Esophagus squamous epithelium (tissue), 5 donors: ENCODE measurements at places on chromosomes 1 and 21.

DNA sequence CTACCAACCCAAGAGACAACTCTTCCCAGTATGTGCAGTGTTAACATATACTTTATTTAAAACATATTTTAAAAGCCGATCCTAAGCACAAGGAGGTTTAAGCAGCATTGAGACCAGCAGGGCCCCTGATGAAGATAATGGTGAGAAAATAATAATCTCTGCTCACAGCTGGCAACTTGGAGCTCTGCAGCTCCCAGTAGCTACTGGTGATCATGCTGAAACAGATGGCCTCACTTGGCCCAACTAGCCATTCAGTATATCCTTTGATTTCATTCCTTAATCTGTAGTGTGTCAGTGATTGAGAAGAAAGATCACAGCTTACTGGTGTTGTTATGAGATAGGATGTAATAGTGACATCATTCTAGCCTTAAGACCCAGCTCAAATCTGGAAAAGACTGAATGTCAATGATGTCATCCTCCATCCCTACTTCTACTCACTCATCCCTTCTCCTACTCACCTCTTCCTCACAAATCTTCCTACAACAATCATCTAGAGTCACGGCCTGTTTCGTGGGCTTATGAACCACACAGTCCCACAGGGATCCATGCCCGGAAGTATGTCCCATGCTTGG, 817.9 kb downstream of the PLA2G4A start:
- DNase-seq: no peak

- no peak for DNase-seq
These were observed 20.2 kb upstream of the RGS1 start for GRCh38 chr1:192555399-192555798.

- DNase-seq: no peak
These were observed 853.8 kb downstream of the USP25 start for GRCh38 chr21:16583556-16583955.

GRCh38 chr1:153951801-153952200, 5.3 kb upstream of the DENND4B start:
- no peak for DNase-seq

DNA sequence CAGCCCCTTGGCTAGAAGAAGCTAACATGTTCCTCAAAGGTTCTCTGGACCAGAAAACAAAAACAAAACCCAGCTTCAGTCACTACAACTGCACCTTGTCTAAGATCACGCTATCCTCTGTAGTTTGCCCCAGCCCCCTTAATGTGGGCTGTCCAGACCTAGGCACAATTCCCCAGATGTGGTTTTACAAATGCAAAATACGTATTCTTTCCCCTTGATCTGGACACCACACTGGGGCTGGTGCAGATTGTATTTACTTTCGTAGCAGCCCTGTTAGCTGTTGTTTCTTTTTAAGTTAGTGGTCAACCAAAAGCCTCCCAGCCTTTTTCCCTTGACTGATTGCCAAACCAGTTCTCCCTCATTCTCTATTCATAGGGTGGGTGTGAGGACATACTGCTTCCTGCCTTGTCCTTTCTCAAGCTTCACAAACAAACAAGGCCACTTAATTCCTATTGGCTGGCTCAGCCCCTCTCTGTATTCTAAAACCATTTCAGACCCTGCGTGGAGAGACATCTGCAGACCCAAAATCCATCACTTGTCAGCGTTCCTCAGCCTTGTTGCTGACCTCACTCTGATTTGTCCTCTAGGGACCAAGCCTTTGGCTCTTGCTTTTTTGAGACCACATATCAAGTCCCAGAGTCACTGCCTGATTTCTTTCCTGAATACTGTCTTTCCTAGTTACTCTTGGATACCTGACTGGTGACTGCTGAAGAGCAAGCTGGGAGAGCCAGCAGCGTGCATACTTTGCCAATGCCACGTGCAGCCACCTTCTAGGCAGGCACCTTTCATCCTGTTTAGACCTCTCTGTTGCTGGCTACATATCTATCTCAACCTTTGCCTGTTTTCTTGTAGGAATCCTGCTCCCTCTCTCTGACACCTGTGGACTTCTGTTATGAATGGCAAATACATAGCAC, 96.4 kb upstream of the RAB3GAP2 start:
- no peak for DNase-seq

GRCh38 chr1:34549199-34549598, 205.6 kb upstream of the GJB5 start:
- no peak for DNase-seq

GRCh38 chr1:38834221-38834782, 25.3 kb downstream of the RRAGC start:
- no peak for DNase-seq

DNA sequence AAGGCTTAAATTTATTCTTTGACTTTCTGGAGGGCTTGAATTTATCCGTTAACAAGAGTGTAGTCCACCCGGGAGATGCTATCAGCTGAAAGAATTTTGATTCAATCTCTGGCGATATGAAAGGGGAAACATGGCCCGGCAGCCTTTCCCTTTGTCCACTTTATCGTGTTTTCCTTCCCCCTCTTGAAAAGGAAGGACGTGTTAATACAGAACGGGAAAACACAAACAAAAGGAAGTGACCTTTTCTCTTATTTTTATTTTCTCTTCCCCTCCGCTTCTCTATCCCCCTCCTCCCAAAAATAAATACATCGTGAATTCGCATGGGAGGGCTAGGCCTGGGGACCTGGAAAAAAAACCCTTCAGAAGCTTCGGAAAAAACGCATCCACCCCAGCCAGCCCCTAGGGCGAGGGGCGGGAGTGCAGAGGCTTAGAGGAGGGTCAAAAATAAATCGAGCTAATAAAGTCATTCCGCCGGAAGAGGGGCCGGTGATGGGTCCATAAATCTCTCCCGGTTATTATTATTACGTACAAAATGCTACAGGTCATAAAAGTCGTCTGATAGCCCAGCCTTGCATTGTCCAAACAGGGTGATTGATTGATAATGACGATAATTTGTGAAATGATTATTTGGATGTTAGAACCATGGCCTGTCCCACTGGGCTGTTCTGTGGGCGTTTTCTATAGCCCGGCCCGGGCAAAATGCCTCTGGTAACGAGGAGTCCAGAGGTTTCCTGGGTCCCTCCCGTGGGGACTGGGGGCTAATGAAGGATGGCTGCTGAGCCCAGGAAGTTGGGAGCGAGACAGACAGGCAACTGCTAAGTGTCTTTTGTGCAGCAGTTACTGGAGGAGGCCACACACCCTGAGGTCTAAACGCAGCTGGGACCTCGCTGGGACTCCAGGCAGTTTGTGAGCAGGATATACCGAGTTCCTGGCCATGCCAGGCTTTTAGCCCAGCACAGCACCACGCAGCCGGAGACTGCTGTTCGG, 179.4 kb downstream of the PRDM16 start:
- no peak for DNase-seq

- DNase-seq: no peak
These were observed 12.4 kb downstream of the TRIM62 start for GRCh38 chr1:33169290-33170055.

DNA sequence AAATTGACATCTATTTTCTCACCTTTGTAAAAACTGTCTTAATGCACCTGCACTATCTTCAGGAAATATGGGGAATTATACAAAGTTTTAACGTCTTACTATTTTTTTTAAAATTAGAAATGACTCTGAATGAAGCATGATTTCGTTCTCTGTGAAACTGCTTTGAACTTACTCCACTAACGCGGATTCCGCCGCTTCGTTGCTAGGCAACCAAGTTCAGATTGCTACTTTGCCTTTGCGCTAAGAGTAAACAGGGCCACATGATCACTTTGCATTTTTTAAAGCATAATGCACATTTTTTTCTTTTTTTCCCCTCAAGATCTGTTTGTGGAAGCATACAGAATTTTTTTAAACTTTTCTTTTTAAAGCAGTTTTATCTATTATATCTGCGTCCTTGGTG, 690.5 kb downstream of the BRINP3 start:
- DNase-seq: no peak

DNA sequence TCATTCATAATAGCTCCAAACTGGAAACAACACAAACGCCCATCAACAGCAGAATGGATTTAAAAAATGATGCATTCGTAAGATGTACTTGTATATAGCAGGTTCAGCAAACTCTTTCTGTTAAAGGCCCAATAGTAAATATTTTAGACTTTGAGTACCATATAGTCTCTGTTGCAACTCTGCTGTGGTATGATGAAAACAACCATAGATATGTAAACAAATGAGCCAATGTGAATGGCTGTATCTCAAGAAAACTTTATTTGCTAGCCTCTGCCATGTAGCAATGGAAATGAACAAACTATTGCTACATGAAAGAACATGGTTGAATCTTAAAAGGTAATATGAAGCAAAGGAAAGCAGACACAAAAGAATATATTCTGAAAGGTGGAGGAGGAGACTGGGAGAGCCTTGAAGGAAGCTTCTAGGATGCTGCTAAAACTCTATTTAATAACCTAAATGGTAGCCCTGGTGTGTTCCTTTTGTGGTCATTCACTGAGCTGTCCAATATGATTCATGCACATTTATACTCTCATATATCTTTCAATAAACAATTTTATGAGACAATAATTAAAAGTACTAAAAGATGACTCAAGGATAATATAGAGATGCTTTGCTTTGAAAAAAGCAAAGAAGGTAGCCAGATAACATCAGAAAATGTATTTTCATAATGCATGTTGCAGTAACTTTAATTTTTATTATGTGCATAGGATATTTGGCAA, 29.1 kb upstream of the FMO3 start:
- DNase-seq: no peak

GRCh38 chr1:197083474-197083873, 16.4 kb upstream of the F13B start:
- no peak for DNase-seq

DNA sequence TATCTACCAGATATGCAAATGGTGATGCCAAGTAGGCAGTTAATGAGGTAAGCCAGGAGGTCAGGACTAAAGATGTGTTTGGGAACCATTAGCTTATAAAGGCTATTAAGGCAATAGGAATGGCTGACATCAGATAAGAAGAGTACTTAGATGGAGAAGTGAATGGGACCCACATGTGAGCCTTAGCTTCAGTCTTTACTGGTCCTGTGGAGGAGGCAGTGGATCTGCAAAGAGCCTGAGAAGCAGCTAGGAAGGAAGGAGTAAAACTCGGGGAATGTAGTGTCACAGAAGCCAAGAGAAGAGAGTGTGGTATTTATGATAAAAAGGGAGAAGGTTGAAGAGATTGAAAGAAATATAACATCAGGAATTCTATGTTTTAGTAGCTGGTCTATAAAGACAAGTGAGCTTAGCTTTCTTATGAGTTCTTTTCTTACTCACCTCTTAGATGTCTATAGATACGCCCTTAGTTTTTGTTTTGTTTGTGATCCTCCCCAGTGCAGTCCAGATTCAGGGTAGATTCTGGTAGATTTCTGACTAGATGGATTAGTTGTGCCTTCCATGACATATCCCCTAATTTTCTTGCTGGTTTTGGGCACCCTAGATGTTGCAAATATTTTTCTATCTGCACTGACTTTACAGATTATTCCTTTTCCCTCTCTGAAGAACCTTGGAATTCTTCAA, 39.4 kb downstream of the SLAMF6 start:
- DNase-seq: no peak

- DNase-seq: no peak
These were observed 153.4 kb downstream of the DHRS3 start for GRCh38 chr1:12464598-12465056.

- no peak for DNase-seq
These were observed 83.1 kb upstream of the SOD1 start for GRCh38 chr21:31576428-31576827.

GRCh38 chr1:14255711-14256110, 342.8 kb upstream of the KAZN start:
- DNase-seq: no peak

GRCh38 chr1:221272940-221273339, 393.7 kb downstream of the HLX start:
- DNase-seq: no peak

DNA sequence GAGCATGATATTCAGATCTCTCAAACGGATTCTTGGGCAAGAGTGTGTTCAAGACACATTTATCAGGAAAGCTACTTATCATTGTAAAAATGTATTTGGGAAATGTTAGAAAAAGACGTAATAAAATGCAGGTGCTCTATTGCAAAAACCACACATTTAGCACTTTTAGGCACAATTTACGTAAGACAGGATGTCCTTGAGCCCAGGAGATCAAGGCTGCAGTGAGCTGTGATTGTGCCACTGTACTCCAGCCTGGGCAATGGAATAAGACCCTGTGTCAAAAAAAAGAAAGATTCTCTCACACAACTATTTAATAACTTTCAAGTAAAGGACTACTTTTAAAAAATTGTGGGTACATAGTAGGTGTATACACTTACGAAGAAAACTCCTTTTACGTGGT, 18.4 kb downstream of the SLC25A33 start:
- no peak for DNase-seq

- DNase-seq: no peak
These were observed 233.3 kb upstream of the C1orf174 start for GRCh38 chr1:4133297-4133938.

DNA sequence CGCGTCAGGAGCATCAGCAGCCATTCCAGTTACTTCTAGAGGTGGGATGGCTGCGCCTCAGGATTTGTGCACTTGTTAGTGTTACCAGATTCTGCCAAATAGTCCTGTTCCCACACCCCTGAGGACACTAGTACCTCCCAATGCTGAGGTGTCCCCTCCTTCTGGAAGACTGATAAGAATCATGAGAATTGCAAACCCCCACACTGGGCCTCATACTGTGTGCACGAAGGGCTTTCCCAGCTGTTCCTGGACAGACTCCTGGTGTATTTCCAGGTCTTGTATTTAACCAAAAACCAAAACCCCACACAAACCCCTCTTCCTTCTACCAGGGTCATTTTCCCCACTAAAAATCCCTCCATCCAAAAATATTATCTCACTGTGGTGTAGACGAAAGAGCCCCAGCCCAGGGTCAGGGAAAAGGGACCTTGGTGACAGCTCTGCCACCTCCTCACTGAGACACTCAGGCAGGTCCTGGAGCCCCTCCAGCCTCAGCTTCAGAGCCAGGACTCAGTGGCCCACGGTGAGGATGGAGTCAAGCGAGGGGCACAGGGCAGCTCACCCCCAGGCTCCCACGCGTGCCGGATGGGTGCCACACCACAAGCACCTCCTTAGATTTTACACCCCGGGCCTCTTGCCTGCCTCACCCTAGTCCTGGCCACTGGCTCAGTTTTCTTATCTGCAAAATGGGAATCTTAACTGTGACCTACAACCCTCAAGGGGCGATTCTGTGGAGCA, 131.4 kb upstream of the RUNX3 start:
- DNase-seq: no peak

DNA sequence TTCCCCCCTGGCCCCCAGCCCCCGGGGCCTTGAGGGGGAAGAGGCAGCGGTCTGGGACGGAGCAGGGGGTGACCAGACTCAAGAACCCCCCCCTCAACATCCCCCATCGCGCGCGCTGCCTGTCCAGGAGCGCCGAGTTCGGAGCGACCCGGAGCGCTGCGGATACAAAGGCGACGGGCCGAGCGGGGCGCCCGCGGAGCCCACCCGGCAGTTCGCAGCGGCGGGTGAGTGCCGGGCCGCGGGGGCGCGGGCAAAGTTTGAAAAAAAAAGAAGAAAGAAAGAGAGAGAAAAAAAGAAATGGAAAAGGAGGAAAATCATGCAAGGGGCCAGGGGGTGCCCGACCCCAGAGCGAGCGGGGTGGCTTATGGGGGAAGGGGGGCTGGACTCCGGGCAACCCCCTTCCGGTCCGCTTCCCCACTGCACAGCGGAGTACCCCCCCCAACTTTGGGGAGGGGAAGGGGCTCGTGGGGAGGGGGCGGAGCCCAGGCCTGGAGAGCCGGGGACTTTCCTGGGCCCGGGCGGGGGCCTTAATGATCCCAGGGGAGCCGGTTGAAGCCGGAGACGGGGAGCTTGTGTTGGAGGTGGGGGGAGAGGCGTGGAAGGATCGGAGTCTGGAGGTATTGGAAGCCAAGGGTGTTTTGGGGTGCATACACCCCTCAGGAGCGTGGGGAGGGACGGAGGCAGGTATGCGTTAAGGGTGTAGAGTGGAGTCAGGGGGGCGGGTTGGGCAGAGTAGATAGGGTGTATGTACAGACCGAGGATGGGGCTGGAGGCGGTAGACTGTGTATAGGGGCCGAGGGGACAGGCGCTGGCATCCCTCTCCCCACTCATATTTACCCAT, 502 bp downstream of the VANGL2 start:
- DNase-seq: no peak
